CD8-positive, alpha-beta T cell (primary cell): ENCODE measurements at places on chromosomes 16 and 17. TPM values are rescaled to one million over a fixed set of nuclear protein-coding genes. Genes with fewer than 3 reads are reported as not detected.

The CCDC144A gene
- 0.81 TPM for total RNA-seq

The KRT40 gene
- total RNA-seq, result not detected

The TEX19 gene
- total RNA-seq, result not detected

The PLXDC1 gene
- 66.5 TPM for total RNA-seq

DNA sequence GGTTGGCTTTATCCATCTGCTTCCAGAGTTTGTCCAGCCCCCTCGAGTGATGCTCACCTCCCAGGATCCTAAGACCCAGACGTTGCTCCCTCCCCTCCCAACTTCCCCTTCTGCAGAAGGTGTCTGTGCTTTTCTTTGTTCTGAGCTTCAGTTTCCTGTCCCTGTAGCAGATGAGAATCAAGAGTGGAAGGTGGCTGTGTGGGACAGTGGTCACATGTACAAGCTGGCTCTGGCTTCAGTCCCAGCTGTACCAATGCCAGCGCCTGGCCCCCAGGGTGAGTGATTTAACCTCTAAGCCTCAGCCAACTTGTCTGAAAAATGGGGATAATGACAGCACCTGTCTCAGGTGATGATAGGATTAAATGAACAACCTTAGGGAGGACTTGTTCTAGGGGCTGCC, 7.7 kb downstream of the PRR15L start:
- DNase-seq, result no peak

- DNase-seq, result no peak
Observed at GRCh38 chr17:69539274-69539673, 124.8 kb downstream of the MAP2K6 start.

DNA sequence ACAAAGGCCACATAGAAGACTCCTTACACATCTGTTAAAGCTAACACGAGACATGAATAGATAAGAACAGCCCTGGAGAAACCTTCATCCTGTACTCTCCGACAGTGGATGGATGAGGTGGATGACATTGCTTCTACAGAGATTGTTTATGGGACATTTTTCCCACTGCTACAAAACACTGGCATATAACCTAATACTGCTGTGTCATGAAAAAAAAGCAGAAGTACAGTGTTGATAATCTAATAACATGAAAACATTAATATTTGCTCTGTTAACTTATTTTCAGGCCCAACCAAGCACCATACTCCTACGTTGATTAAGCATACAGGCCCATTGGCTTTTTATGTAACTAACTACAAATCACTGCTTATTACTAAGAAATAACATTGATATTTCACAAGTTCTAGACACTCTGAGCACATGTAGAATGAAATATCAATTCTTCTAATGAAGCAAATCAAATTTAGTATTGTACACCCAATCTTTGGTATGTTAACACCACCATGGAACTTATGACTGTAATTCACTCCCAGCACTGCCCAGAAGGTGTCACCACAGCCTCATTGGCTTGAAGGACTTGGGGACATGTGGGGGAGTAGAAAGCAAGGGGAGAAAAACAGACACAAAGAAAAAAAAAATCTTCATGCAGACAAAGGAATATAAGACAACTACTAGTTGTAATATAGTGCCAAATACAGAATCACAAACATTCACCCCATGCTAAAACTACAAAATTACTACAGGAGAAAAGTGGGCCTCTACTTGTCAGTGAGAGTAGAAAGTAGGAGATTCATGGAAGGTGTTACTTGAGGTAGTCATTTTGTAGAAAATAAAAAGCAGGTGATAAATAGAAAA, 330.0 kb upstream of the PMFBP1 start:
- peak; percentile 26 for DNase-seq

DNA sequence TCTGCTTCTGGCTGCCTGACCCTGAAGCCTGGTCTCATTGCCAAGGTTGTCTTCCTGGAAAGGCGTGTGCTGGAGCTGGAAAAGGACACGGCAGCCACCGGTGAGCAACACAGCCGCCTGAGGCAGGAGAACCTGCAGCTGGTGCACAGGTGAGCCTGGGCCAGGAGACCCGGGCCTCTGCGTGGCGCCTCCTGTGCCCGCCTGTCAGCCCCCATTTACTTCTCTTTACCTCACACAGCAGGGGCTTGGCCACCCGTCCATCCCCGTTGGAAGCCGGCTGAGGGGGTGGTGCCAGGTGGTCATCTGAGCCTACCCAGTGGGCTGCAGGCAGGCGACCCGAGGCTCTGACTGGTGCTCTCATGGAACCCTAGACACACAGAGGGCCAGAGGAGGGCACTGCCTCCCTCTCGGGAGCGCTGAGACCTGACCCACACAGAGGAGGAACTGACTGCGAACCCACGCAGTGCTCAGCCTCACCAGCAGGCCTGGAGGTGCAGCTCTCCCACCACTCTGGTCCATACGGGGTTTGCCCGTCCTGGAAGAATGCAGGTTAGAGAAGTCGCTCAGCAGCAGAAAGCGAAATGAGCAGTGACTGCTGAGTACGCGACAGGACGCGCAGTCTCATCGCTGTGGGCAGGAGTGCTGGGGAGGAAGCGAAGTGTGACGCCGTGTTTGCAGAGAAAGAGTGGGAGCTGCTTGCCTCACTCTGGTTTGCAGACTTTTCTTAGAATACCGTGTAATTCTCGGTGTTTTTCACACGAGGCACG, 21.9 kb upstream of the CAPN15 start:
- DNase-seq, result no peak

DNA sequence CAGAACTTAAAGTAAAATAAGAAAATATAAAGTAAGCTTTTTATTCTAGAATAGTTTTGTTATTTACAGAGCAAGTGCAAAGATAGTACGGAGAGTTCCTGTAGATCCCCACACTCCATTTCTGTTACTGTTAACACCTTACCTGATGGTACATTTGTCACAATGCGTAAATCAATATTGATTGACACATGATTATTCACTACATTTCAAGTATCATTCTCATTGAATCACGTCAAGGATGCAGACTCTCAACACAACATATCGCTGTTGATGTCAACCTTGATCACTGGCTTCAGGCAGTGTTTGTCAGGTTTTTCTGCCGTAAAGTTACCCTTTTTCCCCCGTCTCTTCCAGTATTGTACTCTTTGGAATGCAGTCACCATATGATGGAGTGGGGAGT, 64.2 kb upstream of the WSCD1 start:
- no peak for DNase-seq

DNA sequence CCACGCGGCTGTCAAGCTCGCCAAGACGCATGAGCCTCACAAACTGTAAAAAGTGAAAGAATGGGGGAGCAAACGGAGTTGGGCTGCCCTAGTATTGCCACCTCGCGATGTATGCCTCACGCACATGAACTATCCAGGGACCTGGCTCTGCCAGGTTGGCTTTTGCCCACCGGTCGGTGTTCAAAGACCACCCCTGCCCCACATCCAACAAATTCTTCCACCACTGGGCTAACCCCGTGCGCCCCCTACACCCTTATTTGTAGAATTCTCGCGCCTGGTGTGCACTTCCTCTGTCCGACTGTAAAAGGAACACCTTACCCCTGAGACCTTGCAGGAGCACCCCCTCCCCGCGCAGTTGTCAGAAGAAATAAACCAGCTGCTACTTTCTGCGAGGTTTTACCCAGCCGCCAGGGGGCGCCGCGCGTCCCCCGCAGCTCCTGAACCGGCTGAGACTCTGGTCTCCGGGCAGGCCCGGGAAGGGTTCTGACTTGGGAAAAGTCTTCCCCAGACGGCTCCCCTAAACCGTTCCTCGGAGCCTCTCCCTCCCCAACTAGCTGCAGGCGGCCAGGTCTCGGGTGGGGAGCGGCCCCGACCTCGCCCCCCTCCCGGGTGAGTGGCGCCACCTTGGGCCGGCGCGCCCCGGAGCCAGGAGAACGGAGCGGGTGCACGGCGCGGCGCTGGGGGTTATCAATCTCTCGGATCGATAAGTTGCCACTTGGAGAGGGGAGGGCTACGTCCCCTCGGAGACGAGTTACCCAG, 1.7 kb upstream of the ZNF423 start:
- DNase-seq, result no peak
